ENCODE measurements at places on chromosomes 2 and 18.
A peak's percentile ranks its signal among the peaks of the same experiment; 100 is the strongest.

- DNase-seq = no peak
Measured at GRCh38 chr18:37721544-37722522, 156.2 kb upstream of the CELF4 start.

GRCh38 chr18:79405781-79406575 is 10.2 kb downstream of the NFATC1 start:
- peak; percentile 71 for DNase-seq

GRCh38 chr2:163703386-163703785 is 32.4 kb downstream of the FIGN start:
- DNase-seq = no peak

DNA sequence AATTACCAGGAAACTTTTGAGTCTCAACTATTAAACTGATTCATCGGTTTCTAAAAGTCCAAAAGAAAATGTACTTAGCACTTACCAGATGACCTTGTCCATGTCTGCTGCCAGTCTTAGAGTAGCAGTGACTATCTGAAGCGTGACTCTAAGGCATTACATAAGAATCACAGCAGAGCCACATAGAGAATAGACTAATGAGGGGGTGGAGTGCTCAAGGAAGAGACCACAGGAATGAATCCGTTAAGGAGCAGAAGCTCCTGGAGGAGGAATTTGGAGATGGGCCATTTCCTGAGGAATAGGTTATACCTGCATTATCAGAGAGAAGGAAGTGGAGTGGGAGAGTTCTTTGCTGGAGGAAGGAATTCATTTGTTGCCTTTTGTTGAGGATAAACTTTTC is 116.0 kb downstream of the MAP3K20 start:
- DNase-seq = no peak

DNA sequence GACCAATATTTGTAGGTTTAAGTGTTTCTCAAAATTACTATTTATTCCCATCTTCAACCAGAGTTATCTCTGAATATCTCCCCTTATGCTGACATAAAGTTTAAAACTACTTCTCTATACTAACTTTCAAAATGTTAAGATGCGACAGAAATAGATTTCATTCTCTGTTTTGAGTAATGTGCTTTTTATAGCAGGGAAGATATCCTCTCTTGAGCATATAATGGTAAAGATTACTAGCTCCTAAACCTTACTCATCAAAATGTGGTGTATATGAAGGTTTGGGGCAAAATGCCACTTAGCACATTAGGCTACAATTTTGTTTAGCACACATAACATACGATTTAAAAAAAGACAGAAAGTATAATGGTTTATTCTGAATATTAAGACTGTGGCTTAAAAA is 54.4 kb downstream of the CWC22 start:
- DNase-seq = no peak

DNA sequence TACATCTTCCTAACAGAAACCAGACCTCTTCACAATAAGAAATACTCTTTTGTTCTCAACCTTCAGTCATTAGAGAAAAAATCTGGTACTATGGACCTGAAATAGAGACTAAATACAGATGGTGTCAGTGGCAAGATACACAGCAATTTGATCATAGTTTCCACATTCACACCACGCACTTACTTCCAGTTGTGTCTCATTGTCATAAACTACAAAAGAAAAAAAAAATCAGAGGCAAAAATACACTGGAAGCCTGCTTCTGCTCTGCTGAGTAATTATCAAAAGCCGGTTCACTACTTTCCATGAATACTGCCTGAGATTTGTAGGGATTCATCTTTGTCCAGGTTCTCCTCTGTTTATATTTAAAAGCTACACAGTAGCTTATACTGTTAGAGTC is 182.6 kb downstream of the PID1 start:
- DNase-seq = no peak

GRCh38 chr2:193847130-193847529 is 1652.4 kb upstream of the TMEFF2 start:
- no peak for DNase-seq

- DNase-seq = no peak
Measured at GRCh38 chr18:29651122-29651680, 1391.3 kb downstream of the DSC3 start.

DNA sequence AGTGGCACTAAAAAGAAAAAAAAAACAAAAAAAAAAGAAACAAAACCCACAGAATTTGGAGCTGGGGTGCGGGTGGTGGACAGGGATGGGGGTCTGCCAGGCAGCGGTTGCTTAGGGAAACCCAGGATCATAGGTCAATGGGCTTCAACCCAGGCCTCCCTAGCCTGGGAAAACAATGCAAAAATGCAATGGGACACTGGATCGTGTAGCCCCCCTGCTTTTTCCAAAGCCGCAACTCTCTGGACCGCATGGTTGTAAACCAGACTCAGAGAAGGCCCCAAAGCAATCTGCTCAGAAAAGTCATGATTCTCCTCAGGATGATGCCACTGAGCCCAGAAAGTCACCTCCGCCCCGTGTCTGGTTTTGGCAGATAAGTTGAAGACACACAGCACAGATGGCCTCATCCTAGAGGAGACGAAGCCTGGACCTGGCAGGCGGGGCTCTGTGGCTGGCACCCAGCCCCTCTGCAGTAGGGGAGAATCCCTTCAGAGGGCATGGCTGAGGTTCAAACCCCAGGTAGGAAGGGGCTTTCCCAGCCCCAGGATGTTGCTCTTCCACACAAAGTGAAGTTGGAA is 5.1 kb downstream of the DLX2 start:
- DNase-seq = no peak

DNA sequence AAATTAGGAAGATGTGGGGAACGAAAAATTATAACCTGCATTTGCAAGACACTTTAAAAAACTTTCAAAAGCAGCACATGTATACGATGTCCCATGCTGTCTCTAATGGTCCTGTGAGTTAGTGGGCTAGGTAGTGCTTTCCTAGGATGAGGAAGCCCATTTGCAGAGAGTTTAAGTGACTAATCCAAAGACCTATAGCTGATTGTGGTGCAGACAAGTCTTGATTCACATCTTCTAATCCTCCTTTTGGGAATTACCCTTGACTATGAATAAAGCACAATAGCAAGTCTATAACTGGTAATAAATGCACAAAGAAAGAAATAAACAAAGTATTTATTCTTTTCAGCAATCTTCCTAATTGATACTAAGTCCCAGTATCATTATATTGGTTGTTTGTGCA is 234.6 kb upstream of the FANCL start:
- DNase-seq = no peak

GRCh38 chr2:235543128-235543750 is 49.4 kb downstream of the AGAP1 start:
- no peak for DNase-seq

DNA sequence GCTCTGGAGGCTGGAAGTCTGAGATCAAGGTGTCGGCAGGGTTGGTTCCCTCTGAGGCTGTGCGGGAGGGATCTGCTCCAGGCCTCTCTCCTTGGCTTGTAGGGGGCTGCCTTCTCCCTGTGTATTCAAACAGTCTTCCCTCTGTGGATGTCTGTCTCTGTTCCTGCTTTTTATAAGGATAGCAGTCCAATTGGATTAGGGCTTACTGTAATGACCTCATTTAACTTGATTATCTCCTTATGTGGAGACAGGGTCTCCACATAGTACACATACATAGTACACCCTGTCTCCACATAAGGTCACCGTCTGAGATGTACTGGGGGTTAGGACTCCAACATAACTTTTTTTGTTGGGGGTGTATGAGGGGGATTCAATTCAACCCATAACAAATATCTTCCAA is 30.5 kb downstream of the TCF7L1 start:
- no peak for DNase-seq

DNA sequence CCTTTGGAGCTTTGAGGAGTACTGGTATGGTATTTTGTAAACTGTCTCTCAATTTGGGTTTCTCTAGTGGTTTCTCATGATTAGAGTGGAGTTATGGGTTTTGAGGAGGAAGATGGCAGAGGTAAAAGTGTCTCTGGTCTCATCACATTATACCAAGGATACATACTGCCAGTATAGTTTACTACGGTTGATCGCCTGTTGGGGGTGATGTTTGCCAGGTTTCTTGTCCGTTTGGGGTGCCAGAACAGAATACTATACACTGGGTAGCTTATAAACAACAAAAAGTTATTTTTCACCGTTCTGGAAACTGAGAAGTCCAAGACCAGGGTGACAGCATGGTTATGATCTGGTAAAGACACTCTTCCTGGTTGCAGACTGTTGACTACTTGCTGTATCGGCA is 293.7 kb downstream of the NYAP2 start:
- no peak for DNase-seq

GRCh38 chr2:54598347-54599325 is 124.8 kb upstream of the EML6 start:
- DNase-seq = no peak

DNA sequence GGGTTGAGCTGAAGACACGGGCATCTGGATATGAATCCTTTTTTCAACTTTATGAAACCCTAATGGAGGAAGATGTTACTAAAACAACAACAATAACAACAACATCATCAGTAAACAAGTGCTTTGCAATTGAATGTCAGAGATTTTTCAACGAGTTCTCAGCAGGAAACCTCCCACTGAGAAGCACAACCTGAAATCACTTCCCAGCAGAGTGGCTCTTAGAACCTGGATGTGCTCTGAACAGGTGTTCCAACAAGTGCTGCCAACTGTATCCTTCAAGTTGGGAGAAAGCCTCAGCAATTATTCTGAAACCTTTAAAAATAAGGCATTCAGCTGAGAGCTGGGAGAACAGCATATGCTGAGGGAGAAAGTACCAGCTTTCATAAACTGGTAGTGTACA is 1622.7 kb upstream of the CELF4 start:
- DNase-seq = no peak

GRCh38 chr18:5142859-5143258 is 54.2 kb downstream of the AKAIN1 start:
- DNase-seq = no peak

DNA sequence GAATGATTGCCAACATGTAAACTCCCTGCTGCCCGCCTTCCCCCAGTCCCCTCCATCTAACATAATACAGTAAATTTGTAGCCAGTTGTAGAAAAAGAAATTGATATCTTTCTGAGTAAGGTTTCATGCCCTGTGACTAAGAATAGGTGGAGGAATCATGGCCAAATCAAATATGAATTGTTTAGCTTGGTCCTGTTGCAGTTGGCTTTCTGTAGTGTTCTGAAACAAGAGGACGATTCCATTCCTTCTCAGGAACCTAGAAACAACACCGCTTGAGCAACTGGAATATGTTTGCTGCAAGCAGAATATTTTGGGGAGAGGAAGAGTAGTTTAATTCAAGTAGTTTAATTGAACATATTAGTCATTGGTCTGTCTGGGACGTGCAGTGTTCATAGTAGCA is 7.0 kb upstream of the DRC1 start:
- no peak for DNase-seq

GRCh38 chr2:10831400-10831985 is 18.9 kb upstream of the PDIA6 start:
- DNase-seq = no peak

DNA sequence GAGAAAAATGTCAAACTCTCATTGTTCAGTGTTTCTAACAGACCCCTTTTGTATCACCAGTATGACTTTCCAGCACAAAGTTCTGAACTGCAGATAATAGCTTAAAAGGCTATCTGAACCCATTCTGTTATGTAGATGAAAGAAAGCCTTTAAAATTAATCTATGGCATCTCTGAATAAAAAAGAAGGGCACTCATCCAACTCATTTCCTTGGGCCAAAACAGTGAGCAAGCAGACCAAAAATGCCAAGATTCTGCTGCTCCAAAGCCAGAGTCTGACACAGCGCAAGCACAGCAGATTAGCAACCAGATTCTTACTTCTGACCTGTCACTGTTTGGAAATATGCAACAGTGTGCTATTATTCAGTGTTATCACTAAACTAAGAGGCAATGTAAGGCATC is 22.6 kb upstream of the ITGA6 start:
- no peak for DNase-seq

- DNase-seq = no peak
Measured at GRCh38 chr18:42275949-42276730, 321.1 kb downstream of the PIK3C3 start.

DNA sequence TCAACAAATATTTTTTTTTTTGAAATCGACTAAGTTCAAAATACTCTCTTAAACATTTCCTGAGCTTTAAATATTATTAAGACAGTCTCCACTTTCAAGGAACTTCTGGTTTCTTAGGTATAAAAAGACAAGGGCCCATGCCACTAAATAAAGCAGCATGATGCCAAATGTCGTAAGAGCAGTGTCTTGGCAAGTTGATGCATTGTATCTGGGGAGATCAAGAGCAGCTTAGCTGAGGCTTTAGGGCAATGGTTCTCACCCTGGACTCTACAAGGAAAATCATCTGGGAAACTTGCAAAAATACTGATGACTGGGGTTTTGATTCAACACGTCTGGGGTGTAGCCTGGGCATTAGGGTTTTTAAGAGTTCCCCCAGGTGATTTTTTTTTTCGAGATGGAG is 41.3 kb downstream of the COL4A3 start:
- no peak for DNase-seq

- no peak for DNase-seq
Measured at GRCh38 chr18:45657357-45658335, 42.4 kb downstream of the SLC14A2 start.

DNA sequence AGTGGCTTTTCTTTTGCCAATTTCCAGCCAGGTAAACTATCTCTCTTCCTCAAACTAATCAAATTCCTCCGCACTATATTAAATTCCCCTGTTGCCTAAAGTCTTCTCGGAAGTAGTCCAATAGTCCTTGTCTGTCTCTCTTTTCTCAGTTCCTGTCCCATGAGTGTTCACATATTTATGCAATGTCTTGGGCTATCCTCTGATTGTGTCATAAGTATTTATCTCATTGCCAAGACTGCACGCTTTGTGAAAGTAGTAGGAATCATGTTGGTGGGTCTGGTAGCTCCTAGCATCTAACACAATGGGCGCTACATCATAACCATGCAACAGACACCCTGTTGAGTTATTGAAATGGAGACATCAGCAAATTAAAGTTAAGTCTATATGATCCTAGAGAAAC is 59.9 kb upstream of the POU3F3 start:
- no peak for DNase-seq

- no peak for DNase-seq
Measured at GRCh38 chr2:42031281-42032223, 16.3 kb upstream of the PKDCC start.

DNA sequence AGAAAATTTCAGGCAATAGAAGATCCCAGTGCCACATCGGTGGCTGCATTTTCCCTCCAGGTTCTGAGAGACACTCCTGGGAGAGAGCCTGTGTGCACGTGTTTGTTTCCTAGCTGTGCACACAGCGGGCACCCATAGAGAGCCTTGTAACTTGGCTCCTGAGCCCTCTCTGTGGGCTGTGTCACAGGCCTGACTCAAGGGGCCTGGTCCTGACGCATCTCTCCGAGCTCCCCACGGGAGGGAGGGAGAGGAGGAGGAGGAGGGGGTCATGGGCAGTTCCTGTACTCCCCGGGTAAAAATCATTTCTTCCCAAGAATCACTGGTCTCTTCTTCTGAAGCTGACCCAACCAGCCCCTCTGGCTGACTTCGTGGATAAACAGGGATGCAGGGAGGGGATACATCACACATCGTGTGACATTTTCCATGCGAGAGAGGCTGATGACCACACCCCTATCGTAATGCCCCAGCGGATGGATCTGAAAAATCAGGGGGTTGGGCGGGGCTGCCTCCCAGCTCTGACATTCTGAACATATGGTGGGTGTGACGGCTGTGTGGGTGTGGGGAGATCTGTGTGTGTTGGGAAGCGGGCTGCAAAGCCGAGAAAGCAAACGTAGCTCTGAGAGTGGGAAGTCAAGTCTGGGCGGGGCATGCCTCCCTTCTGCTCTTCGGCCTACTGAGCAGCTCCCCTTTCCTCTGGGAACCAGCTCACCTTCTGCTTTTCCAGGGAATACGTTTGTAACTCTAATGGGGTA is 308.3 kb upstream of the HS6ST1 start:
- DNase-seq = no peak
